ENCODE measurements at places on chromosomes 12 and 14.

DNA sequence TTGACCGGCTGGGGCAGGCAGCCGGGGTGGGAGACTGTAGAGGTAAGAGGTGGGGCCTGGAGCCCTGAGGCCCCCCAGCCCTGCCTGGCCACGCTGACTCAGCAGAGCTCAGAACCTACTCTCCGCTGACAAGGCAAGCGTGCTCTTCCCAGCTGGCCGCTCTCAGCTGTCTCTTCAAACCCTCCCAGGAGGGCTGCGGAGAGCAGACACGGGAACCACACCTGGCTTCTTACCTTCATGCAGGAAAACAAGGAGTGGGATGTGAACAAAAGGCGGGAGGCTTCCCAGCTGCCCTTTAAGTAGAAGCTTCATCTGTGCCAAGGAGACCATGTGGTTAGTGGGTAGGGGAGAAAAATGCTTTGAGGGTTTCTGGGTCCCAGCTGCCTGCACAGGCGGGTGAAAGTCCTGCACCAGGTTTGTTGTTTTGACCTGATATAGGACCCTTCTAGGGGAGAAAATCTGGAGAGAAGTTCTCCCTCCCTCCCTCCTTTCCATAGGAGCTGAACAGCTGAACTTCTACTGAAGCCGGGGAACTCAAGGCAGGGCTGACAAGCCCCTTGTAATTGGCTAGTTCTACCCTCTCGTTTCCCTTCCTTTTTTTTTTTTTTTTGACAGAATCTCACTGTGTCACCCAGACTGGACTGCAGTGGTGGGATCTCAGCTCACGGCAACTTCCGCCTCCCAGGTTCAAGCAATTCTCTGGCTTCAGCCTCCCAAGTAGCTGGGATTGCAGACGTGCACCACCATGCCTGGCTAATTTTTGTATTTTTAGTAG lies 12.8 kb upstream of the TESC start:
- DNase-seq = no peak

DNA sequence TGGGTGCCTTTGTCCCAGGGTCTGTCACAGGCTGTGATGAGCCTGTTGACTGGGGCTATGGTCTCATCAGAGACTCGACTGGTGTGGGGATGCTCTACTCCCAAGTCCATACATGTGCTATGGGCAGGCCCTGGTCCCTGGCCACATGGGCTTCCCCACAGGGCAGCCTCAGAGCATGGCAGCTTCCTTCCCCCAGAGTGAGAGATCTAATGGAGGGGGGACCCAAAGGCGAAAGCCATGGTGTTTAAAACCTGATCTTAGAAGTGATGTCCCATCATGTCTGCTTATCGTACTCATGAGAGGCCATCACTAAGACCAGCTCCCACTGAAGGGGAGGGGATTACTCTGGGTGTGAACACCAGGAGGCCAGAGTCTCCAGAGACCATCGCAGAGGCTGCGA lies 279.0 kb upstream of the RTL1 start:
- DNase-seq = no peak

GRCh38 chr14:101472518-101472849 lies 88.8 kb upstream of the DIO3 start:
- DNase-seq = no peak

DNA sequence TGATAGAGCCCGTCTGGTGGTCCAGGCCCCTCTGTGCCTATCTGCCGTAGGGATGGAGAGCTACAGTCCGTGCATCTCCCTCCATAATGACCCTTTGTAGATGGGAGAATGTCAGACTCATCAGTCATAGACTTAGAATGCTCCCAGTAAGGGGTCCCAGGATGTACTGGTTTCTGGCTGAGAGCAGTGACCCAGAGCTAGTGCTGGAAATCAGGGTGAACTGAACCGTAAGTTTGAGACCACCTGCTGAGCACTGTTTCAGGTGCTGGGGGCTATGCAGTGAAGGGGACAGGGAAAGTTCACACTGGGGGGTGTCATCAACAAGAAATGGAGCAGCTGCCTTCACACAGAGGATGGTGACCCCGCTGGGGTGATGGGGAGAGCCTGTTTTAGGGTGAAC lies 34.1 kb downstream of the SLC6A12 start:
- no peak for DNase-seq

DNA sequence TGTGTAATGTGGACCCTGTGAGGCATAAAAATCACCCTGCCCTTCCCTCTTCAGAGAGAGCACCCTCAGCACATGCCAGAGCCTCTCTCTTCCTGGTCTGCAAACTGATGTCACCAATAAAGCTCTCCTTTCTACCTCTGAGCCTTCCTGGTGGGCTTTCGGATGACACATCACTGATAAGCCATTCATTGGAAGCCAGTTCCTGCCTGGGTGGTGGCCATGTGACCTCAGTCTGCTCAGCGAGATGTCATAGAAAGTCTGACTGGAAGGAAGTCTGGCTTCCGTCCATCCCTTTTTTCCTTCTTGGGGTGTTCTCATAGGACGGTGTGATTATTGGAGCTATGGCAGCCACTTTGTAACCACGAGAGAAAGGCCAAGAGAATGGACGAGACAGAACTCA lies 95.7 kb downstream of the PIWIL1 start:
- no peak for DNase-seq

DNA sequence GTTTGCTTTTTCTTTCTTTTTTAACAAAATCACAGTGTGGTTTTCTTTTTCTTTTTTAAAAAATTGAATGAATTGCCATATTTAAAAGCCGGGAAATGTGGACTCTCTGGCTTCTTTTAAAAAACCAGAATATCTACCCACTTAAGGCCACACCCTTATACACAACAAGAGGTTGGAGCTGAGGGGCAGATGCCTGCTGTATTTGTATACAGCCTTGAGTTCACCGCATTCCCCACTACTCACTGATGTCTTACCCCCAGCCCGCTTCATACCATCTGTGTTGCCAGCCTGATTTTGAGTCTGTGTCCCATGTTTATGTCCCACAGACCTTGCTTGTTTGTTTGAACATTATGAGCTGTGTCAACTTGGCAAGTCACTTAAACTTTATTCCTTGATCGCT lies 14.3 kb downstream of the JDP2 start:
- no peak for DNase-seq

DNA sequence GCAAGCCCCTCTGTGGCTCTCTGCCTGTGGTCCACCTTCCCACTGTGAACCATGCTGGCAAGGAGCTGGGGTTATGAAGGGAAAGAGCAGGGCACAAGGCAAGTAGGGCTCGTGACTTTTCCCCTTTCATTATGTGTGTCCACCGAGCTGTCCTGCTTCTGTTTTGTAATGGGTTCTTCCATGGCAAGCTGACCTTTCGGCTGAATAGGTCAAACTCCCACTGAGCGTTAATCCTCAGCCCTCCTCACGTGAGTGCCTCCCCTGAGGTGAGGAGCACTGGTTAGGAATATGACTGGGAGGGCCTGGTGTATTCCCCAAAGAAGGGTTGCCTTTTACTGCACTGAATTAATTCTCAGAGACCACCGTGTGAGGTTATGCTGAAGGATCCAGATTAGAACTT lies 424.3 kb downstream of the NPAS3 start:
- no peak for DNase-seq

DNA sequence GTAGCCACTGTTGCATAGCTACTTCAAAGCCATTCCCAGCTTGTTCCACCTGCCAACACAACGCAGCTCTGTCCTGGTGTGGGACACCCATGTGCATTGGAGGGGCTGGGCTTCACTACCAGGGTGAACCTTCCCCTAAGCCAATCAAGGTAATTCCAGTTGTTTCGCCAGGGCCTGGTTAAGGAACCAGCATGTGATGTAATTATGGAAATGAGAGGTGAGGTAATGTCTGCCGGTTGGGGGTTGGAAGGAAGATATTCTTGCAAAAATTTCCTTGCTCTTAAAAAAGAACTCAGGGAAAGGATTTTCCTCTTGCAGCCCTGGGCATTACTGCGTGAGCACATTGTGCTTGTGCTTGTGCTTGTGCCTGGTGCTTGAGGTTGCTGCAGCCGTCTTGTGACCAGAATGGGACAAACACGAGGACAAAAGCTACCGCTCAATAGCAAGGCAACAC lies 14.9 kb downstream of the TUBA1C start:
- DNase-seq = no peak

DNA sequence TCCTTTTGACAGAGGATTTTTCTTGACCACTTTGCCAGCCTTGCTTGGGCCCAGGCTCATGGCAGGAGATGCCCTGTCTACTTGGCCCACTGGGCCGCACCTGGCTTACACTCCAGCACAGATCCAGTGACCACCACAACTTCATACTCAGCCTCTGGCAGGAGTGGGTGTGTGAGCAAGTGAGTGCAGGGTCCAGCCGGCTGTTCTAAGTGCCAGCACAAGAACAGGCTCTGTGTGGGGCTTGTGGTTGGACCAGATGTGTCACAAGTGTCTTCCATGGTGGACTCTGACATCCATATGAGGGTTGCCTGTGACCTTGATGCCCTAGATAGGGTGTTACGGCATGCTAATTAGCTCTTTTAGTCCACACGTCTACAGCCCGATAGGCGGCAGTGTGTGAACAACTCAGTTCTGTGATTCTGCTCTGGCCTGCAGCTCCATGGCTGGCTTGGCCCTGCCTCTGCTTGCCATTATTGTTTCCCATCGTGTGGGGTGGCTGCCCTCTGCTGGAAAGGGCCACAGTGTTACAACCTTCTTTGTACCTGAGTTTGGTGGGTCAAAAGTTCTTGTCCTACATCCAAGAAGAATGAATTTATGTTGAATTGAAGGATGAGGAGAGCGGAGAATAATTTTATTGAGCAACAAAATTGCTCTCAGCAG lies 1089.1 kb downstream of the SLC6A15 start:
- no peak for DNase-seq

GRCh38 chr12:123972457-123973401 lies at the start of the genes CCDC92 and ZNF664:
Gene CCDC92 (minus strand): TSS chr12:123972831. CDS start chr12:123944305, 28,526 bp downstream.
Gene ZNF664 (plus strand): TSS chr12:123973215. CDS start chr12:124012145, 38,930 bp downstream.
- DNase-seq = peak; percentile 55

DNA sequence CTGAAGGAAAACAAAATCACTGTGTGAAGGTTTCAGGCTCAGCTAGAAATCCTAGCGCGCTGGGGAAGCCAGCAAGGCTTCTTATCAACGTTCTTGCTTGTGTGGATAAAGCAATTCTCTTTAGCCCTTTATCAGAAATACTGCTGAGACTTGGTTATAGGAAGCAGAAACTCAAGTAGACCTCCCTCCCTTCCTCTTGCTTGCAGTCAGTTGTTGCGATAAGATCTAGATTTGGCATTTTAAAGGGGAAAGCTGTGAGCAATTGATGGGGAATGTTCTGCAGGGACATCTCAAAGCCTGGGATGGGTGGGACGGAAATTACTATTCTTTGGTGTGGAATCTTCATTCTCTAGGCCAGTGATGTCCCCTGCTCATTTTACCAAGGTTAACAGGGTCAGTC lies 76.4 kb upstream of the ANO4 start:
- no peak for DNase-seq

DNA sequence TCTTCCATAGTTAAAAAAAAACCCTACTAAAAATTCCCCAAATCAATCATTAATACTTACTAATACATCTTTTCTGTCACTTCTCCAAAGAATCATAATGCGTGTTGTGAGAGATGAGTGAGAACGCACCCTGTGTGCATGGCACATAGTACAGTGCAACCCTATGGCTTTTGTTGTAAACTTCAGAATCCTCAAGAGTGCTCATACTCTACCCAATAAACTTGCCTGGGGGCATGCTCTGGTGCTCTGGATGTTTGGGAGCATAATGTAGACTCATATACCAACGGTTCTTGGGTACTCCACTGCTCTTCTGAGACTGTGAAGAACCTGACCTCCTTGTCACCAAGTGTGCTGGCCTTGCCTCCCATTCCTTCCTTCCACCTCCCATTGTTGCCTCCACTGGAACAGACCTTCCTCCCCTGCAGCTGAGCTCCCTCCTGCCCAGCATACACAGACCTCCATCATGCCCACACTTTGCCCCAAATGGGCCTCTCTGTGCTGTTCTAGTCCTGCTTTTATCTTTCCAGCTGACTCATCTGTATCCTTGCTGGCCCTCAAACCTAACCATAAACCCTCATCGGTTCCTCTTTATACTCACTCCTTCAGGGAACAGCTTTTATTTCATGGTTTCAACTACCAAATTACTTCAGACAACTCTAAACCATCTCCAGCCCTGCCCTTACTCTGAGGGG lies 8.9 kb downstream of the DCP1B start:
- DNase-seq = no peak

- no peak for DNase-seq
Measured at GRCh38 chr12:8069582-8069981, 3.4 kb upstream of the C3AR1 start.

DNA sequence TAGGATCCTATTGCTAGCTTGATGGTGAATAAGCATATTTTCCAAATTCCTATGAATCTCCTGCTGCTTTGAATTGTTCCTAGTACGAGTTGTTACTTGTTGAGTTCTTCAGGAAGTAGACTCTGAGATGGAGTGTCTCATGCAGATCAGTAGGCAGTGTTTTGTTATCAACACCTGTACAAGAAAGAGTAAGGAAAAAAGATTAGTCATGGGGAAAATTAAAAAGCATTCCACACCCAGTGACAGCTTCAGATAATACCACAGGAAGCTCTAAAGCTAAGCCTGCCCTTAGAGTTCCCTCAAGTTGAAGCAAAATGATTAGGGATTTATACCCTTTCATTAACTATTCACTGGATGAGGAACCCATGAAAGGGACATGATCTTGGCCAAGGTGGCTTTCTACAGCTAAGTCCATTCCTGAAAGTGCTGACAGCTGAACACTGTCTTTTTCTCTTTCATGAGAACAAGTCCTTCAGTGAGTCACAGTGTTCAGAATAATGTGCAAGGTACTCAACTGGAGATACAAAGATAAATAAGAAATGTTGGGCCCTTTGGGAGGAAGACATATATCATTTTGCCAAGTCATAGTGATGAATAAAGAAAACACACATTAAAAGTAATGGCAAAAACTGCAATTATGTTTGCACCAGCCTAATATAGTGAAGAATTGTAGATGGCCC lies 49.1 kb downstream of the CCER1 start:
- DNase-seq = no peak

DNA sequence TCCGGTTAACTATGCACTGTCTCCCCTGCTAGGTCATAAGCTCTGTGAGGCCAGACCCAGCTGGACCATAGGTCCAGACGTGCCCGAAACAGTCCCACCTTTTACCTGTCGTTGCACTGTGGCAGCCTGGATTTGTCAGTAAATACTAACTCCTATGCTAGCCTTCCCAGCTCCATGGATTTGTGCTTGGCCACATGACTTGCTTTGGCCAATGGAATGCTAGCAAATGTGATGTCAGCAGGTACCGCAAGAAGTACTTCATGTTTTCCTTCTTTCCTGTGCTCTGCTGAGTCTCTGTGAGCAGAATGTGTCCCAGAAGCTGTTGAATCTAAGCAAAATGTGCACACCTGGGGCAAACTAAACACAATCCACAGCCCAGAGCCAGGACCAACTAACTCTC lies 157.2 kb downstream of the ANO2 start:
- DNase-seq = no peak

Measured in AG09309 (cell line).